Activated CD8-positive, alpha-beta memory T cell treated with anti-CD3 and anti-CD28 coated beads, Interleukin-2, amount 10 ng/mL, durations not matched to agents 7 days and 5 days (primary cell): ENCODE measurements at places on chromosomes 6 and 20. TPM values are rescaled to one million over a fixed set of nuclear protein-coding genes. Genes with fewer than 3 reads are reported as not detected.

The GJA10 gene
- total RNA-seq: 0.35 TPM

The KHDC1 gene
- total RNA-seq: 12.5 TPM

The DNMT3B gene
- total RNA-seq: 3.3 TPM

The BPIFB4 gene
- not detected for total RNA-seq

The THBS2 gene
- not detected for total RNA-seq

The NAA20 gene
- total RNA-seq: 49.1 TPM

The RXRB gene
- total RNA-seq: 38.9 TPM

The EDN3 gene
- total RNA-seq: not detected

GRCh38 chr20:2507875-2508630, 662 bp downstream of the ZNF343 start:
- peak overlapping the region; percentile 96 for H3K27ac ChIP-seq
- H3K4me1 ChIP-seq: peaks cover 20% of the 10 kb centered on the region
- DNase-seq: no peak

DNA sequence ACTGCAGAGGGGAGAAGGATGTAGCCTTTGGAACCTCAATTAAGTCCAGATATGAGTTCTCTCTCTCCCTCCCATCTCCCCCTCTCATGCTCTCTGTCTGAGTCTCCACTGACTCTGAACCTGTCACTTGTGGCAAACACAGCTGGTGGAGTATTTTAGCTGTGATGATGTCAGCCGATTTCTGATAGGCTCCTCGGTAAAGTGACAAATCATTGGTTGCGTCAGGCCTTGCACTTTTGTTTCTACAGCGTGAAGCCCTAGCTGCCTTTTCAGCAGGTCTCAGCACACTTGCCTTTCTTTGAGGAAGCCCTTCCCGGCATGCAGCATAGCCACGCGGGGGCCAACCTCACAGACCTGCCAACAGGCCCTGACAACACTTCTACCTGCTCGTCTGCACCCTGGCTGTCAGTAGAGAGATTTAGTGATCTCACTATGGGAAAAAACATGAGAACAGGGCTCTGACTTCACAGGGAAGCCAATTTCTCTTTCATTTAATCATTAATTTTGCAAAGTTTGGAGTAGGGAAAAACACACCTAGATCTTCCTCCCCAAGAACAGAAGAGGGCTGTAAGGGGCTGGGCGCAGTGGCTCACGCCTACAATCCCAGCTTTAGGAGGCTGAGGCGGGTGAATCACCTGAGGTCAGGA, 84.4 kb downstream of the GMPR start:
- H3K4me3 ChIP-seq: peak overlapping the region; percentile 55
- peaks cover 26% of the 10 kb centered on the region for H3K36me3 ChIP-seq
- H3K27me3 ChIP-seq: no peaks in the 10 kb centered on the region
- DNase-seq: peak; percentile 92
- H3K4me1 ChIP-seq: peaks cover 77% of the 10 kb centered on the region
- peak overlapping the region; percentile 91 for H3K27ac ChIP-seq

GRCh38 chr20:20364593-20365479, 3.1 kb upstream of the INSM1 start:
- H3K27ac ChIP-seq: no peak overlapping the region
- no peaks in the 10 kb centered on the region for H3K36me3 ChIP-seq
- DNase-seq: no peak
- peaks cover 76% of the 10 kb centered on the region for H3K27me3 ChIP-seq

DNA sequence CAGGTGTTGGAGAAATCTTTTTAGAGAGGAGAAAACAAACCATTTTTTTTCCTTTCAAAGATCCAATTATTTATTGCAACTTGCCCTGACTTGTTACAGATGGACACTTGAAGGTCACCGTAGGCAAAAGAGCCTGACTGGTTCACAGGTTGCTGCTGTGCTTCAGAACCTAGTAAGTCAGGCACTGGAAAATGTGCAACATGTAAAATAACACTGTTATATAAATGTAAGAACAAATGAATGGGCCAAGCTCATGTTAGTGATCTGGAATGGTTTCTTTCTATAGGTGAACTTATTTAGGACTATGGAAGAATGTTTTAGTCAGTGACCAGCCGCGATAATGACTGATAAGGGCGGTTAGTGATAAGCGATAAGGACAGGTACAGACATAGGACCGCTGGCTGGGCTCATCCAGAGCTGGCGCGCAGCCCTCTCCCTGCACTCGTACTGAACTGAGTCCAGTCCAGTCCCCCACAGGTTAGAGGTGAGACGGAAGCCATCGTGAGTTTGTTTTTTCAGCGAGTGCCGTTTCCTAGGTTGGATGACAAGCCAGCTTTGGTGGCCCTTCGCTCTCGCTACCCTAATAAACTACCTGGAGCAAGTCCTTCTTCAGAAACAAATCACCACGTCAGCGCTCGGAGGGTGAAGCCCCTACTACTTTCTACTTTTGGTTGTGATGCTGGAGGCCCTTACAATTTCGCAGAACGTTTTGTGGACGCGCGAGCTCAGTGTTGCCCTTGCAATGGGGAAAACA, 94.4 kb upstream of the PRDM1 start:
- H3K36me3 ChIP-seq: peaks cover 13% of the 10 kb centered on the region
- H3K27me3 ChIP-seq: peaks cover 7% of the 10 kb centered on the region
- H3K4me1 ChIP-seq: peaks cover 67% of the 10 kb centered on the region
- peak; percentile 60 for DNase-seq

DNA sequence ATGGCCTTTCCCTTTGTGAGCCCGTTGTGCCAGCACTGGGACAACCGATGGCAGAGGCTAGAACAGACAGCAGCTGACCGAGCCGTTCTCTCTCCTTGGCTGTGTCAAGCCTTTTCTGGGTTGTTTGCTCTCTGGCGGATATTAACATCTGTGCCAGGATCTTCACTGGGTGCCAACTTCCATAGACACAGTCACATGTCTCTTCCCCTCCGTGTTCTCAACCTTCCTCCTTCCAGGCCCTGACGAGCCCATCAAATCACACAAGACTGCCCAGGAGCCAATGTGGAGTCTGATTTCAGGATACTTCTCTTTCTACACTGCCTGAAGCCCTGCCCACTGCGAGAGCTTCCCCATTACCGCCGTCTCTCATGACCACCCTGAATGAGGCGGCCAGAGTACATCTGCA, 111.0 kb upstream of the RALGAPA2 start:
- H3K4me3 ChIP-seq: no peak overlapping the region
- no peaks in the 10 kb centered on the region for H3K36me3 ChIP-seq
- no peak overlapping the region for H3K27ac ChIP-seq
- peaks cover 2% of the 10 kb centered on the region for H3K4me1 ChIP-seq
- no peak for DNase-seq

- H3K4me3 ChIP-seq: no peak overlapping the region
- no peak overlapping the region for H3K27ac ChIP-seq
- peaks cover 19% of the 10 kb centered on the region for H3K4me1 ChIP-seq
Observed at GRCh38 chr6:108651340-108652227, 90.9 kb downstream of the FOXO3 start.

GRCh38 chr6:51450248-51450957, 631.7 kb downstream of the TFAP2B start:
- no peak overlapping the region for H3K4me3 ChIP-seq
- H3K27me3 ChIP-seq: no peaks in the 10 kb centered on the region
- DNase-seq: no peak
- no peaks in the 10 kb centered on the region for H3K36me3 ChIP-seq
- H3K27ac ChIP-seq: no peak overlapping the region

DNA sequence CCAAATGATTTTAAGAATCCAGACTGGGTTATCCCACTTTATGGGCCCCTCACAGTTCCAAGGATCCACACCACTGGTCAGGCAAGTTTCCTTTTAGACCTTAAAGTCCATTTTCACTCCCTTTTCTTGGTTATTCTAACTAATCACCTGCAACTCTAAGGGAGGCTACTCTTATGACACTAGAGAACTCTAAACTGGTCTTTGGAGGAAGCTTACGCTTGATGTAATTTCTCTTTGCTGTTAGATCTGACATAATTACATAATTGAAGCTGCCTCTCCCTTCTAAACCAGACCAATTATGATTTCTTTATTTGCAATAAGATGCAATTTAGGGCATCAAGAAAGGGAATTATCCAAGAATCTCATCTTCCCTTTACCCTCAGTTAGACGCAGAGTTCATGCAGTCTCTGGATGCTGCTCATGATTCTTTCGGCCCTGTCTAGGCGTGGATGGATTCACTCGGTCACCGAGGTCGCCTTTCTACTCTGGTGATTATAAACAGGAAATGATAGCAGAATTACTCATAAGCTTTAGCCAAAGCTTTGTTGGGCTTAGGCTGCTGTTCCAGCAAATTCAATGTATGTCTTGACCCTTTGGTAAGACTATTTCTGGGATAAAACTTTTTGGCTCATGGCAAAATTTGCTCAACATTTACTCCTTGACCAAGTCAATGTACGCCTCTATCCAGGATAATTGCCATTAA, 166.4 kb upstream of the PRND start:
- DNase-seq: no peak
- H3K27ac ChIP-seq: no peak overlapping the region
- no peak overlapping the region for H3K4me3 ChIP-seq
- H3K4me1 ChIP-seq: no peaks in the 10 kb centered on the region
- no peaks in the 10 kb centered on the region for H3K36me3 ChIP-seq

GRCh38 chr6:32224696-32225095, 829 bp upstream of the NOTCH4 start:
- no peak overlapping the region for H3K27ac ChIP-seq
- no peaks in the 10 kb centered on the region for H3K36me3 ChIP-seq

GRCh38 chr6:37137201-37138090, 32.5 kb upstream of the PIM1 start:
- DNase-seq: peak; percentile 56
- peak overlapping the region; percentile 84 for H3K27ac ChIP-seq
- peaks cover 58% of the 10 kb centered on the region for H3K4me1 ChIP-seq
- H3K27me3 ChIP-seq: no peaks in the 10 kb centered on the region
- H3K4me3 ChIP-seq: peak overlapping the region; percentile 42
- H3K36me3 ChIP-seq: peaks cover 1% of the 10 kb centered on the region

DNA sequence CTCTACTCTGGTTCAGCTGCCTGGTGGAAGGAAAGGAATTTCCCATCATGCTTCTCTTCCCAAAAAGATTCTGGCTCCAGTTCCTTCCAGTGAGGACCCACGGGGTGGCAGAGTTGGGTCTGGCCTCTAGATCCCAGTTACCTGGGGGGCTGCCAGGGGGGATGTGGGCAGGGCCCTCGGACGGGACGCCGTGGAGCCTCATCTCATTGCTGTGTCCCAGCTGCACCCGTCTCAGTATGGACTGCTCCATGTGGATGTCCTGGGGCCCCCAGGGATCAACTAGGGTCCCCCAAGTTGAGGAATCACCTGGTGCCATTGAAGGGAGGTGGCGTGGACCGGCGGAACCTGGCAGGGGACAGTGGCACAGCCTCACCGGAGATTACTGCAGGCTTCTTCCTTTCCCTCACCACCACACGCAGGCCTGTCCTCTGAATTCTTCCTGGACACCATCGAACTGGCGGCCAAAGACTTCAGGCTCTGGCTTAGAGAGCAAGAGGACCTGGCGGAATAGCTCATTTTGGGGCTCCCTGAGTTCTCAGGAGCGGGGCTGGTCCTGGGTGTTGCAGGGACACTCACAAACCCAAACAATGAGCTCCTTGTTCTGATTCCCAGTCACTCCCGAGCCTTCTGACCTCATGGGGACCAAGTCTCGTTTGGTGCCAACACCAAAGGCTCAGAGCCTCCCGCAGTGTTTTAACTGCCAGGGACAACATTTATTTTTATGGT, 8.5 kb downstream of the ZBP1 start:
- H3K4me3 ChIP-seq: no peak overlapping the region
- peaks cover 58% of the 10 kb centered on the region for H3K36me3 ChIP-seq
- DNase-seq: no peak
- H3K4me1 ChIP-seq: peaks cover 2% of the 10 kb centered on the region

DNA sequence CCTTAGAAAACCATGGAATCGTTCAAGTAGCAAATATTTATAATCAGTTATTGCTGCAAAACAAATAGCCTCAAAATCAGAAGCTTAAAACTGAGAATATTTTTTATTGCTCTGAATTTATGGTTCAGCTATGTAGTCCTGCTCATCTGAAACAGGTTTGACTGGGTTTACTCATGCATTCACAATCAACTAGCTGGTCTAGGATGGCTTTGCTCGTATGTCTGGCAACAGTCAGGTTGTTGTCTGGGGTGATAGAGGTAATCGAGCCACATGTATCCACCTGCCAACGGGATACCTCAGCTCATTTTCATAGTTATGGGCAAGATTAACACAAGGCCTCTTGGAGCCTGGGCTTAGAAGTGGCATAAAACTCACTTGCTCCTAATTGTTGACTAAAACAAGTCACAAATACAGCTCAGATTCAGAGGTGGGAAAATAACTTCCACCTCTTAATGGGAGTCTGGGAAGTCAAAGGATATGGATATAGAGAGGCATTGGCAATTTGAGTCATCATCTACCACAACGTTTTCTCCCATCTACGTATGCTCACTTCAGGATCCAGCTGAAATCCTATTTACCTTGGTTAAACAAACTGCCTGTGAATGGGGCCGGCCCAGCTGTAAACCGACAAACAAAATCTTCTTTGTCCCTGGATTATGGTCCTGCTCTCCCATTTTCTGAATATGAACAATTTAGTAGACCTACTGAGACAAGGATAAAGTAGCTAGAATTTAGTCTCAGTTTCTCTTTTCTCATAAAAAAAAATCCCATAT, 54.5 kb upstream of the TENT5A start:
- H3K36me3 ChIP-seq: no peaks in the 10 kb centered on the region
- H3K27me3 ChIP-seq: no peaks in the 10 kb centered on the region
- no peaks in the 10 kb centered on the region for H3K4me1 ChIP-seq
- H3K27ac ChIP-seq: no peak overlapping the region
- no peak for DNase-seq
